ENCODE measurements at places on chromosomes 1 and 21. TPM values are rescaled to one million over a fixed set of nuclear protein-coding genes. Genes with fewer than 3 reads are reported as not detected.
A peak's percentile ranks its signal among the peaks of the same experiment; 100 is the strongest.

DPH5 gene
- 3.1 TPM for total RNA-seq

LCE1D gene
- not detected for total RNA-seq

- no peaks in the 10 kb centered on the region for H3K27me3 ChIP-seq
- H3K4me1 ChIP-seq, result peaks cover 4% of the 10 kb centered on the region
- no peak overlapping the region for H3K27ac ChIP-seq
- H3K36me3 ChIP-seq, result no peaks in the 10 kb centered on the region
- DNase-seq, result peak; percentile 93
These were observed 18.1 kb upstream of the ETS2 start for GRCh38 chr21:38787461-38788274.

SHISA4 gene
- total RNA-seq, result 0.87 TPM

DNA sequence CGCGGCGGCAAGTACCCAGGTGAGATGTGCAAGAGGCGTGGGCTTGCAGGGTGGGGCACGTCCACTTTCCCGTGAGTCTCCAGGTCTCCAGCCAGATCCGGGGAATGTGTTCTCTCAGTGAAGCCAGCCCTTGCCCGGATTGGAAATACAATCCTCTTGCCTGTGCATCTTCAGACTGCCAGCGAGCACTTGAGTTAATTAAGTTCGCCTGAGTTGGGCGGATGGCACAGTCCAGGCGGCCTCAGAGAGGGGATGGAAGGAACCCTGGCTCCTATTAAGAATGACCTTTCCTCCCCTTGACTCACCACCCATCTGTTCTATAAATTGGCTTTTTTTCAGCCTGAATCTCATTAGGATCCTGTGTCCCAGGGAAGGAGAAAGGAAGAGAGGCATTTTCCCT is 33.3 kb upstream of the CNTN2 start:
- no peaks in the 10 kb centered on the region for H3K27me3 ChIP-seq
- H3K36me3 ChIP-seq, result no peaks in the 10 kb centered on the region
- no peak overlapping the region for H3K4me3 ChIP-seq
- no peak overlapping the region for H3K27ac ChIP-seq

DNA sequence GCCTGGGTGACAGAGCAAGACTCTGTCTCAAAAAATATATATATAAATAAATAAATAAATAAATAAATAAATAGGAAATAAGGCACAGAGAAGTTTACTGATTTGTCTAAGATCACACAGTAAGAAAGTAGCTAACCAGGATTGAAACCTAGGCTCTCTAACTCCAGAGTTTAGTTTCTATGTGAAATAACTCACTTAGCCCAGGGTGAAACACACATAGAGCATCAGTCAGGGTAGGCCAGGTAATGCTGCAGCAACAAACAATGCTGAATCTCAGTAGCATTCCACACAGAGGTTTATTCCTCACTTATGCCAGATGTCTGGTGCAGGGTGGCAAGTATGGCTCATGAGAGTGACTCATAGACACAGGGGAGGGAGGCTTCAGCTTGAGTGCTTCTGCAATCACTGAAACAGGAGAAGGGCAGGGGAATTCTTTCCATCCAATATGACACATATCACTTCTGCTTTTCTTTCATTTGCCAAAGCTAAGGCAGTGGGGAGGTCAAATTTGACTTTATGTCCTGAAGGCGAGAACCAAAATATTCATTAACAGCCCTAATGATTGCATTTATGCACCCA is 37.1 kb upstream of the KANK4 start:
- DNase-seq, result no peak
- no peak overlapping the region for H3K27ac ChIP-seq
- H3K4me1 ChIP-seq, result no peaks in the 10 kb centered on the region

- peak; percentile 7 for DNase-seq
- H3K4me3 ChIP-seq, result no peak overlapping the region
- H3K27ac ChIP-seq, result no peak overlapping the region
These were observed 702.3 kb downstream of the BRINP3 start for GRCh38 chr1:189775343-189775742.

DNA sequence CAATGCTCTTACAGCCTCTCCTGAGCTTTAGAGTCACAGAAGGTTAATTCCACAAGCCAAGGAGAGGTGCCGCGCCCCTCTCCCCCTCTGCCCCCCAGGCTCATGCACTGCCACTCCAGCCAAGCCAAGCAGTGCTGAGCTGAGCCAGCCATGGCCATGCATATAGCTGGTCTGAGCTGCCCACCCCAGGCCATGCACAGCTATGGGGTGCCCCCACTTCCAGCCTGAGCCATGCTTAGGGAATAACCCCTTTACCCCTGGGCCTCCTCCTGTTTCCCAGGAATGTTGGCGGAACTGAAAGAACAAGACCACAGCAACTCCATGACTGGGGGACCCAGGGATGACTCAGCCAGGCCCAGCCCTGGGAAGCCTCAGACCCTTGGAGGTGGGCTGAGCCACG is 34.0 kb upstream of the MAGOH start:
- H3K27me3 ChIP-seq, result no peaks in the 10 kb centered on the region
- no peak for DNase-seq
- H3K36me3 ChIP-seq, result no peaks in the 10 kb centered on the region
- H3K4me1 ChIP-seq, result no peaks in the 10 kb centered on the region
- no peak overlapping the region for H3K4me3 ChIP-seq

DNA sequence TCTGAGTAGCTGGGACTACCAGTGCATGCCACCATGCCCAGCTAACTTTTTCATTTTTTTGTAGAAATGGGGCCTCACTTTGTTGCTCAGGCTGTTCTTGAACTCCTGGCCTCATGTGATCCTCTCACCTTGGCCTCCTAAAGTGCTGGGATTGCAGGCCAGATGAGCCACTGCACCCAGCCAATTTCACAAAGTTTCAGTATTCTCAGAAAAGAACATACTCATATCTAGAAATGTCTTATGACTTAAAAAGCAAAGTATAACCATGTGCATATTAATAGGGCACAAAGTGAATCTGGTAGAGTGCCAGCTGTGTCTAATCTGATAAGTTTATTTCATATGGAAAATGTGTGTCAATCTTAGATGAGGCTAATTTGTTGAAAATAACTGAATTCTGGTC is 87.5 kb upstream of the CACYBP start:
- no peaks in the 10 kb centered on the region for H3K27me3 ChIP-seq
- H3K4me3 ChIP-seq, result no peak overlapping the region
- no peaks in the 10 kb centered on the region for H3K36me3 ChIP-seq

LIN9 gene
- total RNA-seq, result 5.7 TPM

- H3K27ac ChIP-seq, result no peak overlapping the region
- no peak for DNase-seq
- H3K36me3 ChIP-seq, result no peaks in the 10 kb centered on the region
These were observed 103.3 kb upstream of the FGGY start for GRCh38 chr1:59193443-59194093.

URB2 gene
- total RNA-seq, result not detected

RASSF5 gene
- 44.5 TPM for total RNA-seq

TTC39A gene
- total RNA-seq, result 69.6 TPM

DNAJC28 gene
- total RNA-seq, result 1.1 TPM

NHLH1 gene
- not detected for total RNA-seq

- H3K4me1 ChIP-seq, result peaks cover 19% of the 10 kb centered on the region
- H3K27me3 ChIP-seq, result no peaks in the 10 kb centered on the region
- DNase-seq, result peak; percentile 75
- H3K27ac ChIP-seq, result peak overlapping the region; percentile 87
- H3K4me3 ChIP-seq, result peak overlapping the region; percentile 29
These were observed 47.4 kb upstream of the PRDX6 start for GRCh38 chr1:173429471-173430402.

DNA sequence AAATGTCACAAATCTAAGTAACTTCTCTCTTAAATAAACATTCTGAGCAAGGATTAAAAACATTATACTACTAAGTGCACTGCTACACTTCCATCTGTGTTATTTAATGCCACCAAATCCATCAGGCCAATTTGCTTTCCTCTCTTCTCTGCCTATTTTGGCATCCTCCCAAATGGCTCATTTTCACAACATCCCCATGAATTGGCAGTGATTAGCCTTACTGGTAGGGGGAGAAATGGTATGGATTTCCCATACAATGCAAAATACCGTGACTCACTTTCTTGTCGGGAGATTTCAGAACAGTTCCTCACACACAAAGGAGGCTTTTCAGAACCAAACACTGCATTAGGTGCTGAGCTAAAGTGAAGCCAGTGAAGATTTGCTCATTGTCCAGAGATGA is 195.7 kb downstream of the MIS18A start:
- no peaks in the 10 kb centered on the region for H3K4me1 ChIP-seq
- DNase-seq, result peak; percentile 34
- no peaks in the 10 kb centered on the region for H3K36me3 ChIP-seq
- H3K27me3 ChIP-seq, result no peaks in the 10 kb centered on the region

DNA sequence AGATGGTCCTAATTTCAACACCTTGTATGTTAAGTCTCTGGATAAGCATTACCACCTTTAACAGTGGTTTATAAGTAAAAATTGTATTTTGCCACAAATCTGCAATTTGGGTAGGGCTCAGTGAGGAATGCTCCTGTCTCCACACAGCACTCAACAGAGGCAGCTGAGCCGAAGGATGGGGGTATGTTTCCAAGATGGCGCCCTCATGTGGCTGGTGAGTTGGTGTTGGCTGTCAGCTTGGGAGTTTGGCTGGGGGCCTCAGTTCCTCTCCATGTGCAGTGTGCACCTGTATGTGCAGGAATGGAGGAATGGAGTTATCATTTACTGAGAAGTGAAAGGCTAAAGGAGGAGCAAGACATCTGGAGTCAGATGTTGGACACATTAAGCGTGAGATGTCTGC is 136.8 kb downstream of the GABPA start:
- no peaks in the 10 kb centered on the region for H3K27me3 ChIP-seq
- no peaks in the 10 kb centered on the region for H3K36me3 ChIP-seq
- no peak overlapping the region for H3K4me3 ChIP-seq

OR2L2 gene
- not detected for total RNA-seq

DNA sequence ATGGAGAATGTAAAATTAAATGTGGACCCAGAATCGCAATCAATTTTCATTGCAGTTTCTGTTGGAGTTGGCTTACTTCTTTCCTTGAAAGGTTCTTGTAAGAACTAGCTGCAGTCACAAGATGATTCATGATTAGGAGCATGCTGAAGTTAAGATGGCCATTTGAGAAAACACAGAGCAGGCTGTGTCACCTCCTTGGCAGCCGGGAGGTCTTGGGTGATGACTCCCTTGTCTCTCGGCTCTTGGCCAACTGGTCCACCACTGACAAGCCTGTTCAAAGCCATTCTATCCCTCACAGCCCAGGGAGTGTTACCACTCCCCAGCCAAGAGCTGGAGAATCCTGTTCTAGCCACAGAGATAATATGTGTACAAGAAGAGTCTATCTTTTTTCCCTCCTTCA is 40.6 kb downstream of the OPTC start:
- peak overlapping the region; percentile 86 for H3K27ac ChIP-seq
- H3K4me3 ChIP-seq, result no peak overlapping the region
- H3K36me3 ChIP-seq, result no peaks in the 10 kb centered on the region
- peaks cover 51% of the 10 kb centered on the region for H3K4me1 ChIP-seq
- DNase-seq, result peak; percentile 86
- no peaks in the 10 kb centered on the region for H3K27me3 ChIP-seq

- no peaks in the 10 kb centered on the region for H3K36me3 ChIP-seq
- H3K4me1 ChIP-seq, result peaks cover 11% of the 10 kb centered on the region
- DNase-seq, result peak; percentile 22
- no peak overlapping the region for H3K27ac ChIP-seq
- H3K4me3 ChIP-seq, result no peak overlapping the region
These were observed 22.2 kb downstream of the NIPAL3 start for GRCh38 chr1:24437631-24438396.

- no peak for DNase-seq
- no peak overlapping the region for H3K27ac ChIP-seq
- H3K27me3 ChIP-seq, result no peaks in the 10 kb centered on the region
These were observed 16.8 kb downstream of the IFFO2 start for GRCh38 chr1:18939398-18940302.

PGLYRP3 gene
- total RNA-seq, result not detected

DNA sequence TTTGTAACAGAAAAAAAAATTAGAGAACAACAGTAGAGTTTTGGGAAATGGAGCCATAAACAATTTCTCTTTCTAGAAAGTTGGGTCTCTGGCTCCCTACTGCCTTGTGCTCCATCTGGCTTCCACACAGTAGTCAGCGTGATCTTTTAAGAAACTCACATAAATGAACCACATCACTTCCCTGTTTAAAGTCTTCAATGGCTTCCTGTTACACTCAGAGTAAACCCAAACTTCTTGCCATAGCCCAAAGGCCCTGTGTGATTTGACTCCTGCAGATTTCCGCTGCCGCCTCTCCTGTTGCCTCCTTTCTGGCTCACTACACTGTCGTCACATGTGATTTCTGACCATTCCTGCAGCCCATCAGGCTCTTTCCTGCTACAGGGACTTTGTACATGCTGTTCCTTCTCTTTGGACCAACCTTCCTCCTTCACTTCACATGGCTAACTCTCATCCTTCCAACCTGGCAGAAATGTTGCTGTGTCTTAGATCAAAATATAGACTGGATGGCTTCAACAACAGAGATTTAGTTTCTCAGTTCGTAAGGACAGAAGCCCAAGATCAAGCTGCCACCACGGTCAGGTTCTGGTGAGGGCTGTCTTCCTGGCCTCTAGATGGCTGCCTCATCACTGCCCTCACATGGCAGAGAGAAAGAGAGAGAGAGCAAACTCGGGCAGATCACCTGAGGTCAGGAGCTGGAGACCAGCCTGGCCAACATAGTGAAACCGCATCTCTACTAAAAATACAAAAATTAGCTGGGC is 34.0 kb downstream of the OPRD1 start:
- H3K36me3 ChIP-seq, result no peaks in the 10 kb centered on the region
- no peak overlapping the region for H3K27ac ChIP-seq
- H3K4me1 ChIP-seq, result no peaks in the 10 kb centered on the region
- no peaks in the 10 kb centered on the region for H3K27me3 ChIP-seq

- no peak overlapping the region for H3K4me3 ChIP-seq
- peaks cover 29% of the 10 kb centered on the region for H3K4me1 ChIP-seq
- DNase-seq, result no peak
- peaks cover 56% of the 10 kb centered on the region for H3K36me3 ChIP-seq
These were observed 2.9 kb downstream of the TPRG1L start for GRCh38 chr1:3627515-3628253.

DNA sequence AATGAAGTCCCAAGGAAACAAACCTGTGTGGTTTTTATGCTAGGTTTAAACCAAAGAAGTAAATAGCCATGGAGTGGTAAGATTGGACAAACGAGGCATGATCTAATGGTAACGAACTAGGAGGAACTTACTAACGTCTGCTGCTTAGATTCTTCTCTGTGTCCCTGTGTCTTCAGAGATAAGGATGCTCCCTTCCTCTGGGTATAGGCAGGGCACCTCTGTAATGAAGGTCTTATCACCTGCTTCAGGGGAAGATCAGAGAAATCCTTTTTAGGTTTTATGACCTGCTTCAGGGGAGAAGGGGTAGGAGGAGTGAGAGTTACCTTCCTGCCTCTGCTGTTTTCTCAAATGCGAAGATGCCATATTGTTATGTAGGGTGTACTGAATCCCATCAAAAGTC is 214.9 kb upstream of the L1TD1 start:
- no peak overlapping the region for H3K27ac ChIP-seq
- no peaks in the 10 kb centered on the region for H3K27me3 ChIP-seq
- no peak overlapping the region for H3K4me3 ChIP-seq
- H3K4me1 ChIP-seq, result no peaks in the 10 kb centered on the region
- H3K36me3 ChIP-seq, result no peaks in the 10 kb centered on the region
- no peak for DNase-seq

CD1E gene
- total RNA-seq, result not detected

CAMSAP2 gene
- total RNA-seq, result 20.4 TPM
